Activated T-helper 1 cell treated with anti-CD3 and anti-CD28 coated beads, Interleukin-2, amount 50 U/mL, for 16 hours (primary cell): ENCODE measurements at places on chromosomes 1 and 21.

DNA sequence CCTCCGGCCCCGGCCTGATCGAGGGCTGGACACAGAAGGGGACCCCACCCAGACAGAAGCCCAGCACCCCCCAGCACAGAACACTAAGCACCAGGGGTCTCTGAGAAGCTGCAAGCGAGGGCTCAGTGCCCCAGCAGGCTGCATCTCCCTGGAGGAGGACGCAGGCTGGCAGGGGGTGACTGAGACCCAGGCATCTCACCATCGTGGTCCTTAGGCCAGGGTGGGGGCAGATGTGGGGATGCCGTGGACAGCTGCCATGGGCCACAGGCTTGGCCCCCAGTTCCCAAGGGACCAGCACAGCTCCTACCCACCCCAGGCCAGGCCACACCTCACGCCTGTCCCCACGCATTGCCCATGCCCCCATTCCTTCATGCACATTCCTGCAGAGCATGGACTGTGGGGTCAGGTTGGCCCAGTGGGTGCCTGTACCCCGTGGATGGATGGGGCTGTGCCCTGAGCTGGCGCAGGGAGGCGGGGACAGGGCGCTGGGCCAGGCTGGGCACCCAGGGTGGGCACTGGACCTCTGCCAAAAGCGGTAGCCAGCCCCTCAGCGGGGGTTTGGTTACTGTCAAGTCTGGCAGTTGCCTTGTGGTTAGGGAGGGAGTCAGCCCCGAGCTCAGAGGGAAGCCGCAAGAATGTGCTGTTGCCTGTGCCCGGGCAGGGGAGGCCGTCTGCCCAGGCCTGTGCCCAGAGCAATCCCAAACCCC, 61.5 kb downstream of the ARHGEF16 start:
- DNase-seq: no peak

DNA sequence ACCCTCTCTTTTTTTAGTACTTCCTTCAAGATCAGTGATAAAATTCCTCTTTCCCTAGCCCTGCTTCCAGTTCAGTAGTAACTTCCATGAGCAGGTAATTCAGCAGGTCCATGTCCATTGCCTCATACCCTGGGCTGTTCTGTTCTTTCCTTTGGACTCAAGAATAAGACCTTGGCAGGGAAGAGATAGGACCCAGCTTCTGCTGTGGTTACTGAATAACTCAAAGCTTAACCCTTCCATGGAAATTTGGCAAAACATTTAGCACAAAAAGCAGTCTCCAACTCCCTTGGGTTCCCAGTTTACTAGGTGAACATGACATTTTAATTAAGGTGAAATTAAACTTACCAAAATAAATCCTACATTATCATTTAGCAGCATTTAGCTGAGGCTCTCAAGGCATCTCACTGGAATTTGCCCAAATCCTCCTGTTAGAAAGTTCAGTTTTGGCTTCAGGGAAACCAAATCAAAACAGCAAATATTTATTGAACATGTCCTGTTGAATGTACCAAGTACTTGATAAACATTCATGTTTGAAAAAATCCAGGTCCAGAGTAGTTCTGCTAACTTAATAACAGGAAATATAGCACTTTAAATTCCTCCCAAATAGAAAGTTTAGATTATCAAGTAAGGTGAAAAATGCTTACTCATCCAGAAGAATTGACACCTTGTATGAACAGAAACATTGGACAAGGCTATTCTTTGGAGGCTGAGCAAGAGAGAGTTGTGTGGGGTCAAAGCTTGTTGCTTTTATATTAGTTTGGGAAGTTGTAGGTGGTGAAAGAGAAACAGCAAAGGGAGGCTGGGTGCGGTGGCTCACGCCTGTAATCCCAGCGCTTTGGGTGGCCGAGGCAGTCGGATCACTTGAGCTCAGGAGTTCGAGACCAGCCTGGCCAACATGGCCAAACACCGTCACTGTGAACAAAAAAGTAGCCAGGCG, 8.4 kb upstream of the SERPINC1 start:
- DNase-seq: no peak

GRCh38 chr1:2637442-2638145, 4.8 kb upstream of the MMEL1 start:
- DNase-seq: no peak

GRCh38 chr21:45251635-45252447, 35.9 kb downstream of the POFUT2 start:
- no peak for DNase-seq
